ENCODE measurements at places on chromosomes 4 and X. TPM values are rescaled to one million over a fixed set of nuclear protein-coding genes. Genes with fewer than 3 reads are reported as not detected.

GRCh38 chr4:86543560-86544309, 50.4 kb upstream of the PTPN13 start:
- DNase-seq, result no peak
- no peaks in the 10 kb centered on the region for H3K36me3 ChIP-seq
- no peaks in the 10 kb centered on the region for H3K4me1 ChIP-seq

DNA sequence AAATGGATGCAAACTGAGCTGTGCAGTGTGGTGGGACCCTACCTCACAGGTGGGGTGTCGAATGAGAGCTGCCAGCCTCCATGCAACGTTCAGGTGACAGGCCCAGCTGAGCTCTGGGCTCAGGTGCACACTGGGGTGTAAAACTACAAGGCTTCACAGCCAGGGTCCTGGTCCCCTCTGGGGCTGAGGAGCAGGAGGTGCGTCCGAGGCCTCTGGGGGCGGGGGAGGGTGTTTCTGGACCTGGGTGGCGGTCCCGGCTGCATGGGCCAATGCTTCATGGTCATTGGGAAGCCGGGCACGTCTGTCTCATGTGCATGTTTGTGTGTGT, 26.5 kb upstream of the SORCS2 start:
- no peak for DNase-seq
- no peak overlapping the region for H3K27ac ChIP-seq
- H3K4me1 ChIP-seq, result no peaks in the 10 kb centered on the region

DNA sequence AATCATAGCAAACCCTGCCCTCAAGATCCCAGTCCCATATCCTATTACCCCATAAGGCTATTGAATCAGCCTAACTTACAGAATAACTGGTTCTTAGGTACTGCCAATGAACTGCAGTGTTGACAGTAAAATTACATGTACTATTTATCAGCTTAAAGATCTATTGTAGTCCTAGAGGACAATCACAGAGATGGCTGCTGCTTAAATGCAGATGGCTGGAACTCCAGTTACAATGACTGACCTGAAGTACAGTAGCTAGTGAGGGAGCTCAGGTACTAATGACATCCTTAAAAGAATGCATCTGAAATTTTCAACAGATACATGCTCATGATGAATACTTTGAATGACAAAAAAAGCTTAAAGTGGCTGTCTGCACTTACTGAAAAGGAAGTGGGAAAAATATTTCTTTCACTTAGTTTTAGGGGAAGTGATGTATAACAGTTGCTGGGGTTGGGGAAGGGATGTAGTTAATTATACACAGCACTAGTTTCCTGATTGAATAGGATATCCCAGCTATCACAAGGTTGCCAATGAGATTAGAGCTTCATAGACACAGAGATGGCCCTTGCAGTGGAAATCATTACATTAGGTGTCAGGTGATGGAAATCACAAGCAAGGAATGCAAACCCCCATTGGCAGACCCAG, 42.0 kb downstream of the USP26 start:
- DNase-seq, result no peak
- peaks cover 2% of the 10 kb centered on the region for H3K4me1 ChIP-seq
- no peak overlapping the region for H3K27ac ChIP-seq
- H3K36me3 ChIP-seq, result no peaks in the 10 kb centered on the region
- H3K4me3 ChIP-seq, result no peak overlapping the region
- H3K27me3 ChIP-seq, result no peaks in the 10 kb centered on the region

DNA sequence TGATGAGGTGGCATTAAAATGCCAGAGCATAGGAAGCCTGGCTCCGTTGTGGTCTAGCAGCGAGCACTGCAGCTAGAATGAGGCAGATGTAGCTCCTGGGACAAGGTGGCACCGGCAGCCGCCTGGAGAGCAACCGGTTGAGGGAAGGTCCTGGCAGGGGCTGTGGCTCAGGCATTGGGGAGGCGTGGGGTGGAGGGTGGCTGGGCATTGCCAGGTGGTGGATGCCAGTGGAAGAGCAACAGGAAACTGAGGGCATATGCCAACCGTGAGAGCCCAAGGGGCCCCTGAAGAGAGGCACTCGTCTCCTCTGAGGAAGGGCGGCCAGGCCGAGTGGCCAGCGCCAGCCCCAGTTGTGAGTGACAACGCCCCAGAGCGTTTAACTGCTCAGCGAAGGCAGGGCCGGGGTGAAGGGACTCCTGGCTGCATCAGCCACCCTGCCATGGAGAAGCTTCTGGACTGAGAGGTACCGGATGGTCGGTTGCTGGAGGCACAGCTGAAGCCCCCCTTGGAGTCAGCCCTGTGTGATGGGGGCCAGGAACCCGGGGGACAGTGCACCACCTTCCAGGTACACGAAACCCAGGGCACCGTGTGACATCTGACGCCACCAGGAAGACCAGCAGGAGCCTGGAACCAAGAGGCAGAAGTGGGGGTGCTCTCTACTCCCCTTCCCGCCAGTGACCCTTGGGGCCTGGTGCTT, 13.2 kb upstream of the PDE6B start:
- H3K4me1 ChIP-seq, result no peaks in the 10 kb centered on the region
- H3K27ac ChIP-seq, result no peak overlapping the region
- no peaks in the 10 kb centered on the region for H3K36me3 ChIP-seq
- DNase-seq, result no peak

- no peaks in the 10 kb centered on the region for H3K36me3 ChIP-seq
- no peak overlapping the region for H3K27ac ChIP-seq
- no peaks in the 10 kb centered on the region for H3K4me1 ChIP-seq
- H3K27me3 ChIP-seq, result no peaks in the 10 kb centered on the region
- DNase-seq, result no peak
Observed at GRCh38 chr4:48792348-48793006, 12.4 kb upstream of the FRYL start.

Gene HS3ST1
- 1.7 TPM for total RNA-seq

Gene SOX3
- total RNA-seq, result 38.9 TPM

Gene USP17L18
- total RNA-seq, result not detected

Gene PCSK1N
- total RNA-seq, result 4.5 TPM

Gene TCEAL9
- 36.5 TPM for total RNA-seq

Gene CEP44
- 15.6 TPM for total RNA-seq

Gene ADH1C
- total RNA-seq, result not detected

Gene GPR173
- total RNA-seq, result 5.8 TPM

Measured in H1 (cell line).